Fibroblast of skin of abdomen (primary cell): ENCODE measurements at places on chromosomes 3 and 15.
A peak's percentile ranks its signal among the peaks of the same experiment; 100 is the strongest.

- DNase-seq, result no peak
Measured at GRCh38 chr3:64945171-64945729, 257.4 kb upstream of the ADAMTS9 start.

GRCh38 chr3:71050166-71050537, 533.4 kb downstream of the FOXP1 start:
- DNase-seq, result peak; percentile 81

DNA sequence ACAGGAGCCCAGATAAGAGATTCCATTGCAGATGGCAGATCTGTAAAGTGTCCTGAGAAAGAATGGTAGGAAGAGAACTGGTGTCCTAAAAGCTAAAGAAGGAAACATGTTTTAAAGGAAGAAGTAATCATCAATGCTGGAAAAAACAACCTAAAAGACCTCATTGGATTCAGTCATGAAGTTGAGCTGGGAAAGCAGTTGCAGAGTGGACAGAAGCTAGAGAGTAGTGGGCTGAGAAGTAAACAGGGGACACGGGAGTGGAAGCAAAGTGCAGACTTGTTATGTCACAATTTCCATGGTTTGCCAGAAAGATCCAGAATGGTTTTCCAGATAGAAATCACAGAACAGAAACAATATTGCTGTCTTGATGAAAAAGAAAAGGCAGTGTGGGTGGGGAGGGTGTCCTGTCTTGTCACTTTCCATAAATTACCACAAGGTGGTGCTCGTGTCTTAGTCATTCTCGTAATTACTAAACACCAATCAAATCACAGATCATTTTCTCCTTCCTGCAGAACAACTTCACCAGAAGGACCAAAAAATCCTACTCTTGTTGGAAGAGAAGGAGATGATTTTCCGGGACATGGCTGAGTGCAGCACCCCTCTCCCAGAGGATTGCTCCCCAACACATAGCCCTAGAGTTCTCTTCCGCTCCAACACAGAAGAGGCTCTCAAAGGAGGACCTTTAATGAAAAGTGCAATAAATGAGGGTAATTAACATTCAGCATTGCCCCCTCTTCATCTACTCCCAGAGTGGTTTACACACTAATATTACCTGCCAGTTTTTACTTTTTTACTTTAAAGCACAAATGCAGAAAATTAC, 64.5 kb downstream of the KLHL25 start:
- peak; percentile 56 for DNase-seq

DNA sequence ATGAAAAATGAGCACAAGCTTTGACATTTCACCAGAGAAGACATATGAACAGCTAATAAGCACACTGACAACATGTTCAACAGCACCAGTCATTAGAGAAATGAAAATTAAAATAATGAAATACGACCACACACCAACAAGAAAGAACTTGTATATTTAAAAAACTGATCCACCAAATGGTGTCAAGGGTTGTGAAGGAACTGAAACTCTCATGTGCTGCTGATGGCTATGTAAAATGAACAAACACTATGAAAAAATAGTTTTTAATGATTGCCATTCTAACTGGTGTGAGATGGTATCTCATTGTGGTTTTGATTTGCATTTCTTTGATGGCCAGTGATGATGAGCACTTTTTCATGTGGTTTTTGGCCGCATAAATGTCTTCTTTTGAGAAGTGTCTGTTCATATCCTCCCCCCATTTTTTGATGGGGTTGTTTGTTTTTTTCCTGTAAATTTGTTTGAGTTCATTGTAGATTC, 193.8 kb downstream of the SCAPER start:
- DNase-seq, result no peak

- no peak for DNase-seq
Measured at GRCh38 chr3:72242326-72242725, 457.4 kb upstream of the PROK2 start.

GRCh38 chr3:118380576-118380975, 654.1 kb downstream of the IGSF11 start:
- no peak for DNase-seq

- peak; percentile 57 for DNase-seq
Measured at GRCh38 chr3:115226844-115227445, 79.9 kb upstream of the ZBTB20 start.

- DNase-seq, result no peak
Measured at GRCh38 chr3:38095669-38096483, 41.1 kb downstream of the ACAA1 start.

DNA sequence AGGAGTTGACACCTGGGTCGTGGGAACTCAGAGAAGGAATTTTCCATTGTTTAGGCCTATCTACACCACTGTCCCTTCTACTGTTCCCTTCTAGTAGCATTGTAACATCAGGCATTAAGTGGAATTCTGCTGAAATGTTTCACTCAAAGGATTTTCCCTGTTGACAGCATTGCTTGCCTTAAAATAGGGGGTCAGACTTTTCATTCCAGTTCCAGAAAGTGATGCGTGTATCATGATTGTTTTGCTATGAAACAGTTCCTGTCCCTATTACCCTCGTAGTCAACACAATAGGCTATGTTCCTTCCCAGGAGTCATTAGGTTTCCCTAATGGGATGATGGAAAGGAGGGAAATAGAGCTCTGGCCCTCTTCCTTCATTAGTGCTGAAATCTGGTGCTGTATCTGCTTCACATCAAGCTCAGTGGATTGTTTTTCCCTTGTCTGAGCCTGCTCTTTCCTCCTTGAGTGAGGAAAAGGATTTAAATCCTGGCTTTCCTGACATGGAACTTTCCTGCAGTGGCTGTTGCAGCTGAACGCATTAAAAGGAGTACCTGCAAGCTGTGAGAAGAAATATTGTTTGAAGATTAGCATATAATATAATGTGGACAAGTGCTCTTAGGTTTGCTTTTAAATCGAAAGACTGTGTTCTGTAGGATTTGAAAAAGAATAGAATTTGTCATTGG, 195.9 kb downstream of the KLHL25 start:
- no peak for DNase-seq

GRCh38 chr3:42996633-42997075, 17.5 kb downstream of the GASK1A start:
- DNase-seq, result no peak

DNA sequence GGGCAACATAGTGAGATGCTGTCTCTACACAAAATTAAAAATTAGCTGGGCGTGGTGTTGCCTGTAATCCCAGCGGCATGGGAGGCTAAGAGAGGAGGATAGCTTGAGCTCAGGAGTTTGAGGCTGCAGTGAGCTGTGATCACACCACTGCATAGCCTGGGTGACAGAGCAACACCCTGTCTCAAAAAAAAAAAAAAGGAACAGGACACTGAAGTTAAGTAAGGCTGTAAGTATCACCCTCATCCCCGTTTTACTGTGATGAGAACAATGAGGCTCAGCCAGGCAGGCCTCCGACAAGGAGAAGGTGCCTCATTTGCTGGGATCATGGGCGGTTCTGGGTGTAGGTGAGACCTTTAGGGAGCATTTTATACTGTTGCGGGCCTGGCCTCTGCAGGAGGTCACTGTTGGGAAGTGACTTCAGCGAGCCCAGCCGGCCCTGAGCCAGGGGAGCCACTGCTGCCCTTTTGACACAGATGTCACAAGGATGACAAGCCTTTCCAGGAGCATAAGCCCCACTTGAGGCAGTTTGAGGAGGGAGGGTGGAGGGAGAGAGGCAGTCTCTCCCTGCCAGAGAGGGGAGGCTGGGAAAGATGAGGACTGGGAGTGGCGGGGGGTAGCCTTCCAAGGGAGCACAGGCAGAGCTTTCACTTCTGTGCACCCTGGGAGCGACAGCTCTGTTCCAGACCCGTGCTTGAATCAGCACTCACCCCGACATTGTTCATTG, 30.8 kb downstream of the IRAK2 start:
- DNase-seq, result no peak

GRCh38 chr3:51680663-51681230, 9.7 kb downstream of the TEX264 start:
- DNase-seq, result no peak

DNA sequence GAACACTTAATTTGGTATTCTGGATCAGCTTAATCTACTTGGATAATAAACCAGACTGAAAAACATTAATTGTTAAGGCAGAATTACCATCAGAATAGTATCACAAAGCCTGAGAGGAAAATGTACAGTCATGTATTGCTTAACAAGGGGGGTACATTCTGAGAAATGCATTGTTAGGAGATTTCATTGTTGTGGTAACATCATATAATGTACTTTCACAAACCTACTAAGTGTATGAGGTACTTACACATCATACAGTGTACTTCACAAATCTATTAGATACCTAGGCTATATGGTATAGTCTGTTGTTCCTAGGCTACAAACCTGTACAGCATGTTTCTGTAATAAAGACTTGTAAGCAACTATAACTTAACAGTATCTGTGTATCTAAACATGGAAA, 68.2 kb downstream of the NBEAL2 start:
- no peak for DNase-seq

- no peak for DNase-seq
Measured at GRCh38 chr3:167318996-167319615, 61.0 kb downstream of the ZBBX start.

GRCh38 chr3:112089956-112090886, 4.0 kb downstream of the C3orf52 start:
- no peak for DNase-seq

- DNase-seq, result peak; percentile 17
Measured at GRCh38 chr3:105255350-105255749, 111.4 kb upstream of the ALCAM start.

DNA sequence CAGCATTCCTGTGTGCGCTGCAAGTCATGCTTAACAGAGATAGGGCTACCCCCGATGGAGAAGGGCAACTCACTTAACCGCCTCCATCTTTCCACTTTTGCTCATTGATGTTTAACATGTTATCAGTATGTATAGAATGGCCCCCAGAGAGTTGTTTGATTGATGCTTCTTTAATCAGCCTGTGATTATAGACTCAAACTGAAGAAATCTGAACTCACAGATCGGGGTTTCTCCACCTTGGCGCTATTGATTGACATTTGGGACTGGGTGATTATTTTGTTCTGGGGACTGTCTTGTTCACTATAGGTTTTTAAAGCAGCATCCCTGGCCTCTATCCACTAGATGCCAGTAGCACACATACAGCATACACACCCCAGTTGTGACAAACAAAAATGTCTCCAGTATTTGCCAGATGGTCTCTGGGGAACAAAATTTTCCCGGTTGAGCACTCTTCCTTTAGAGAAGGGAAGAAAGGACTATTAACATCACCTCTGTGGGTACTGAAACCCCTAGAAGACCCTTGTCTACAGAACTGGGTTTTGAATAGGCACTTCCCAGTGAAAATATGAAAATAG, 54.4 kb downstream of the LARS2 start:
- no peak for DNase-seq

DNA sequence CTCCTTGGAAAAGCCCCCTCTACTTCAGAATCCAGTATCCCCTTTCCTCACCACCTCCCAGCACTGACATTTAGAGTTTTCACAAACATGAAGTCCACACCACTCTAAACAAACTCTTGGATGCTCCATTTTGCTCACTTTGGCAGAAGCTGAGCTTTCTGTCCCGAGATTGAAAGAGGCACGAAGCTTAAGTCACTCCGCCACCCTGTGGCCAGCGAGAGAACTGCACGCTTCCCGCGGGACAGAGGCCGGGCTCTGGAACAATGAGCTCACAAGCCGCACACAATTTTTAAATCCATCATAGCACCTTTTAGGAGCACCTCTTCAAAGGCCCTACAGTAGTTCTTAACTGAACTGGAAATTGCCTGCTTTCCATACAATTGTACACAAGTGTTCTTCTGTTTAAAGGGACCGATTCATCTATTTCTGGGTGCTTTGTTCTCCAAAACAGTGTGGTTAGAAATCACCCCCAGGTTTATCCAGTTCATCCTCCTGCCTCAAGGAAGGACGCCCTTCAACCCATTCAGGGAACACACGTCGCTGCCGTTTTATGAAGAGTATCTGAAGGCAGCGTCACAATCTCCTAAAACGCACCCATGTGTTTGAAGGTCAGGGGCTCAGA, 226.1 kb downstream of the VPS13C start:
- DNase-seq, result peak; percentile 71

DNA sequence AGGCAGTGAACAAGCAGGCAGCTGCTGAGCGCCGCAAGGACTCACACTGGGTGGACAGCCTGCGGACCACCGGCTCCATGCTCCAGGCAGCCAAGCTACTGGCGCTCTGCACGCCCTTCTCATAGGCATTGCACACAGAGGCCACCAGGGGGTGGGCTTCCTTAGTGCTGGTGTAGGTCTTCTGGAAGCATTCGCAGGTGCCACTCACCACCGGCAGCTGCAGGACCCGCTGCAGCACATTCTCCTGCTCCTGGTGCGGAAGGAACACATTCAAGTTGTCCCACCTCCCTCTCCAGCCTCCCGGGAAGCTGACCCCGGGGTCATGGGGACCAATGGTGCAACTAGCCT, 6.0 kb downstream of the PLIN1 start:
- no peak for DNase-seq

GRCh38 chr3:67458896-67459530, 195.4 kb downstream of the SUCLG2 start:
- no peak for DNase-seq

DNA sequence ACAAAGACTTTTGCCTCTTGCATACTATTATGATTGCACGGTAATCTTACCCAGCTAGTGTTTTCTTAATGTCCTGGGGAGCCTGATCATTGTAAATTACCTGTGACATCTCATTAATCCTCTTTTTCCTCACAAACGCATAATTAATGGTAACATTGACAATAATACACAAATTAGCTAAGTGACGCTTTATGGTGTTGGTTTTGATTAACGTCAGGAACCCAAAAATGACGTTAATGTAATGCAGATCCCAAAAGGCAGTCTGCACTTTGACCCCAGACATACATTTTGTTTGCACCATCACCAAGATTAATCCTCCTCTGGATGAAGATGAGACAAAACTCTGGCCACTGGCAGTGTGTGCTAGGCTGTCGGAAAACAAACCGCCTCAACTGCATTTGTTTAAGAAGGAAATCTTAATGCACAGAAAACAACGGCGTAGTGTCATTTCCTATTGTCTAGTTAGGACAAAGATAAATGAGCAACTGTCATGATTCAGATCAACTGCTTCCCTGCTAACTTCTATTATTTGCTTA, 83.9 kb upstream of the CDIN1 start:
- DNase-seq, result no peak

DNA sequence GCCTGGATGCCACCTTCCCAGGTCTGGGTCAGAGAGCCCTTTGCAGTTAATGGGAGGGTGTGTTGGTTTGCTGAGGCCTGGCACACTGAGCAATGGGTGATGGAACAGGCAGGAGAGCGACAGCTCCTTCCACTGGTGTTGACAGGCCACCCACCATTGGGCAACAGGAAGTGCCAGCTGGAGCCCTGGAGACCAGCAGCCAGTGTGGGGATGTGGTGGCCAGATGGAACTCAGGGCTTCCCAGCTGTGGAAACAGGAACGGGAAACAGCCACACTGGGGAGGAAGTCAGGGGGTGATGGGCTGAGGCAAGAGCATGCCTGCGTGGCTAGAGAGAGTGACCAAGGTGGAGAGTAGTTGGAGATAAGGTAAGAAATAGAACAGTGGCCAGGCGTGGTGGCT, 9.3 kb downstream of the PSTPIP1 start:
- no peak for DNase-seq

DNA sequence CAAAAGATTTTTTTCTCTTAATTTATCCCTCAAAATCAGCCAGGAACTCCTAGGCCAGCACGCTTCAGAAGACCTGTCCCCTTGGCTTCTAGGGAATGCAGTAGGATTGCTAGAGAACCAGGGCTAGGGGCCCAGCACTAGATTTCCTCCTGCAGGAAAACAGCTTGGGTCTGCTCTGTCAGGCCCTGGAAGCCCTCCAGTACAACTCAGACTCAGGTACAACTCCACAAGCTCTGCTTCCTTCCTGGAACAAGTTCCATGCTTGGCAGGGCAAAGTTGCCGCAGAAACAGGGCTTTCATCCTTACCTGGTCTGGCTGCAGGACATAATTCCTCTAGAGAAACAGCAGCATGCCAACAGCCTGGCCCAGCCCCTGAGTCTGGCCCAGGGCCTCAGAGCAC, 96.1 kb upstream of the CTNNB1 start:
- no peak for DNase-seq
